ENCODE measurements at places on chromosomes 11 and 22.

- DNase-seq, result peak; percentile 89
Observed at GRCh38 chr22:46150034-46150654, at the start of gene PPARA. Gene PPARA, plus strand, starts transcription at chr22:46150526. Its CDS starts 47,858 bp downstream, at chr22:46198384.

DNA sequence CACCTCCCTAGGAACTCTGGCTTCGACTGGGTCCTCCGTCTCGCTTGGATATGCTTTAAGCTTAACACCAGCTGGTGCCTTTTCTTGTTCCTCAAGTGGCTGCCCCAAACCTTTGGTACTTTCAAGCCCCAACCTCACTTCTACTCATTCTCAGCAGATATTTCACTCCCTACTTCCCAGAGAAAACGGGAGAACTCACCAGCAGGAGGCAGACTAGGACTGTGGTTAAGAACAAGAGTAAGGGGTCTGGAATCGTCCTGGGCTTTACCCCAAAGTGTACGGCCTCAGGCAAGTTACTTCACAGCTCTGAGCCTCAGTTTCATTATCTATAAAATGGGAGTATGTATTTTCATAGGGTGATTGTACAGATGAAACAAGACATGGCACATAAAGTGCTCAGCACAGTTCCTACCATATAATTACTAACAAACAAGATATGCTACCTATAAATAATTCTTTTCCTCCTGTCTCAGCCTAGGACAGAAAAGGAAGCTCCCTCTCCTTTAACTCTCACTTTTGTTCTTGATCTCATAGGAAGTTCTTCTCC is 37.8 kb downstream of the PAMR1 start:
- no peak for DNase-seq

DNA sequence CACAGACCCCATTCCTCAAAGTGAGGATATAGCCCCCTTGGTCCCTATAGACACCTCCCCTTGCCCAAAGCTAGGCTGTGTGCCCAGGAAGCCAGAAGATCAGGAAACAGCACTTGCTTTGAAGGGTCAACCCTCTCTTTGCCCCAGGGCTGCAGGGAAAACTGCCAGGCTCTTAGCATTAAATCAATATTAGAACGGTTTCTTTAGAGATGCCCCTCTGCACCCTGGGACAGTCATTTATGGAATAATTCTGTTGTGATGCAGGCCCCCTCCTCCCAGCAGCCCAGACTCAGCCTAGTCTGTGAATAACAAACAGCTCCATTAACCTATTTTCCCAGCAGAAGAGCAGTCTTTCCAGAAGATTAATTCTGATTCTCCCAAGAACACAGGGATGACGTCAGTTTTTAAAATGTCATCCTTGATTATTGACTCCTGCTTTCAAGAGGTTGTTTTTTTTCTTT is 11.6 kb upstream of the CAPN5 start:
- no peak for DNase-seq

DNA sequence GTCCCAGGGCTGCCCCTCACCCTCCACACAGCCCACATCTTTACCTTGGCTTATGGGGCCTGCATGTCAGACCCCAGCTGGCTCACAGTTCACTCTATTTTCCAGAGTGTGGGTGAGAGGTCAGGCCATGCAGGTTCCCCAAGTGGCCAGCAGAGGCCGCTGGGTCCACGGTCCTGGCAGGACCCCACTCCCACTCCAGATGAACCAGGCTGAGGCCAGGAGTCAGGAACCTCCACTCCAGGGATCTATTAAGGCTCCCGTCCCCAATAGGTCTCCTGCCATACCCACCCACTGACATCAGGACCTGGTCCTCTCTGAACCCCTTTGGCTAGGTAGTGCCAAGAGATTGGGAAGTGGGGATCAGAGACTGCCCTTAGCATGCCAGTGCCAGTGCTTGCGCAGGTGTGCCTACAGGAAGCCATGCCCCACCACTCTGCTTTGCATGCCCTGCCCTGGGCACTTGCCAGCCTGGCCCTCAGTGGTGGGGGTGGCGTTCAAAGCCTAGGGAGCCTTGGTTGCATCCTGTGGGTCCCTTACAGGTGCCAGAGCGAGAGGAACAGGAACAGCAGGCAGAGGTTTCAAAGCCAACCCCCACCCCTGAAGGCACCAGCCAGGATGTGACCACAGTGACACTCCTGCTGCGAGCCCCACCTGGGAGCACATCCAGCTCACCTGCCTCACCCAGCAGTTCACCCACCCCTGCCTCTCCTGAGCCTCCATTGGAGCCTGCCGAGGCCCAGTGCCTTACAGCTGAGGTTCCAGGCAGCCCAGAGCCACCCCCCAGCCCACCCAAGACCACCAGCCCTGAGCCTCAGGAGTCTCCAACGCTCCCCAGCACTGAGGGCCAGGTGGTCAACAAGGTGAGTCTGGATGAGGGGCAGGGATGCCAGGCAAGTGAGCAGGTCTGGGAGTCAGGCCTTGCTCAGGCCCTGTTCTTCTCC is 8.3 kb downstream of the SMTN start:
- DNase-seq, result no peak

GRCh38 chr11:28657378-28658030 is 549.3 kb downstream of the METTL15 start:
- DNase-seq, result no peak

DNA sequence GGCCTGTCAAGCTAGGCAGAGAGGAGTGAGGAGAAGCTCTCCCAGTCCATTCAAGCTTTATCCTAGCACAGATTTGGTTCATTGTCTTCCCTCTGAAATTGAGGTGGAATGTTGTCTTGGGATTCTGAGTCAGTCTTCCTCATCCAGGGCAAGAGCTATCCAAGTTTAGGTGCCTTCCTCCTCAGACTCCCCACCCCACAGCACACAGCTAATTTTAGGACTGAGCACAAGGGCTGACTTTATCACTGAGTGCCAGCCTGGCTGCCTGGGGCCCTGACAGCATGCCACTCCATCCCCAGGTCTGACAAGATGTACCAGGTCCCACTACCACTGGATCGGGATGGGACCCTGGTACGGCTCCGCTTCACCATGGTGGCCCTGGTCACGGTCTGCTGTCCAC is 2.6 kb downstream of the PGAP2 start:
- DNase-seq, result no peak

- DNase-seq, result no peak
Observed at GRCh38 chr11:123206791-123207434, 11.9 kb upstream of the CLMP start.

DNA sequence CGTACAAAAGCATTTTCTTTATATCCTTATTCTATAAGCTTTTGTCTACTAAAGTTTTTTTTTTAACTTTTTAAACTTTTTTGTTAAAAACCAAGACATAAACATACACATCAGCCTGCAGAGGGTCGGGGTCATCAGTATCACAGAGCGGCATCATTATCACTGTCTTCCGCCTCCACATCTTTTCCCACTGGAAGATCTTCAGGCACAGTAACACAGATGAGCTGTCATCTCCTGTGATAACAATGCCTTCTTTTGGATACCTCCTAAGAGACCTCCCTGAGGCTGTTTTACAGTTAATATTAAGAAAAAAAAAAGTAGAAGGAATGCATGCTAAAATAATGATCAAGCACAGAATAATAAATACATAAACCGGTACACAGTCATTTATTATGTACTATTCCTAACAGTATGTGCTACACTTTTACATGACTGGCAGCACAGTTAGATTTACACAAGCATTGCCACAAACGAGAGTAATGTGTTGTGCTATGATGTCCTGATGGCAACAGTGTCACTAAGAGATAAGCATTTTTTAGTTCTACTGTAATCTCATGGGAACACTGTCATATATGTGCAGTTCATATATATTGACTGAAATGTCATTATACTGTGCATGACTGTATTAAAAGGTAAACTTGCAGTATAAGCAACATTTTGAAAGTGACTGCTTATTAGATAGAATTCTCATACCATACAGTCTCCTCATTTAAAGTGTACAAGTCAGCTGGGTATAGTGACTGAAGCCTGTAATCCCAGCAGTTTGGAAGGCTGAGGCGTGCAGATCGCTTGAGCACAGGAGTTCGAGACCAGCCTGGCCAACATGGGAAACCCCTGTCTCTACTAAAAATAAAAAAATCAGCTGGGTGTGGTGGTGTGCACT is 58.6 kb downstream of the KDM2A start:
- DNase-seq, result no peak

DNA sequence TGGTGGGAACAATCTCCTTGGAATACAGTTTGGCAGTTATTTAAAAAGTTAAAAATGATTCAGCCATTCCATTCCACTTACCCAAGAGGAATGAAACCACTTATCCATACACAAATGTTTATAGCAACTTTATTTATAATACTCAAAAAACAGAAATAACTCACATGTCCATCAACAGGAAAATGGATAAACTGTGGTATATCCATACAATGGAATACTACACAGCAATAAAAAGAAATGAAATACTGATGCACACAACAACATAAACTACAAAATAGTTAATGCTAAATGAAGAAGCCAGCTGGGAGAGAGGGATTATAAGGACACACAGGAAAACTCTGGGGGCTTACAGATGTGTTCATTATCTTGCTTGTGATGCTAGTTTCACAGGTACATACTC is 64.7 kb downstream of the FCHSD2 start:
- DNase-seq, result no peak

DNA sequence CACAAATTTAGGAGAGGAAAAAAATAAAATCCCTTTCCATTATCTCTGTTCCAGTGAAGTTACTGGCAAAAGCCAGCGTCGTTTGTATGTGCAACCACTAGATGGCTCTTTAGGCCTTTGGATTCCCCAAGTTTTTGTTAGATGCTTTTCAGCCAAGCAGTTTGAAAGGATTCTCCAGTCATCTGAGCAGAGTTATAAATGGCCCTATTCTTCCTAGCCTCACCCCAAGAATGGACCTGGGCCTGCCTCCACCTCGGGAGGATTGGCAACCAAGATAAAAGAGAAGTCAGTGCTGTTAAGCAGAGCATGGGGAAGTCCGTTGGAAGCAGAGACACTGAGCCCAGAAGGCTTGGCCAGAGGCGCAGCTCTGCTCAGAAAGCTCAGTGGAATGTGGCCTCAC is 15.4 kb downstream of the FAM181B start:
- DNase-seq, result no peak

DNA sequence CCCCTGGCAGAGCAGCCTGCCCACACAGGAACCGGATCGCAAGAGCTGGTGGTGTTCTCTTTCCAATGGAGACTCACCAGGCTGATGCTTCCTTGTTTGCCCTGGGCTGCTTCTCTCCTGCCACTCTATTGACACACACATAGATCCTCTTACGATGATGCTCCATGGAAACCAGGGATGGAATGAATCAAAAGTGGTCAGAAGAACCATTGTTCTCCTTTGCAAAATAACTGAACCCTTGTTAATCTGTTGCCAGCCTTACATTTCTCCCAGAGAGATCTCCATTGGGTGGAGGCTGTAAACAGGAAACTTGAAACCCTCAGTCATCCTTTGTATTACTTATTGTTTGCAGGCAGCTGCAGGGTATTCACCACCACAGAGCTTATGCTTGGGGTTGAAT is 24.6 kb upstream of the LDLRAD3 start:
- no peak for DNase-seq

DNA sequence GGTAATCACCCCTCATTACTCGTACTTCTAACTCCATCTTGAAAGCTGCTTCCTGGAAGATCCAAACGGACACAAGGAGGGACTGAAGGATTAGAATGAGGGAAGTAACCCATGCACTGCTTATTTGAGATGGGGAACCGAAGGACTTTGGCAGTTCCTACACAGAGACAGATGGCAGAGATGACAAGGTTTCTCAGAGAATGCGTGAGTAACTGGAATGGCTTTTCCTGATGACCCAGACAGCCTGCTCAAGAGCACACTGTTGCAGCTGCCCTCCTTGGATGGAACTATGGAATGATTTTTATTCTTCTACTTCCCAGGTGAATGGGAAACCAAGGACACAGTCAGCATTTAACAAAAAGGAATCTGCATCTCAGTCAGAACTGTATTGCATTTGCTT is 7.3 kb downstream of the KCNJ11 start:
- DNase-seq, result no peak

Data from activated CD8-positive, alpha-beta memory T cell treated with anti-CD3 and anti-CD28 coated beads, Interleukin-2, amount 50 U/mL, for 4 hours (primary cell).